ENCODE measurements at places on chromosomes 11 and 22. TPM values are rescaled to one million over a fixed set of nuclear protein-coding genes. Genes with fewer than 3 reads are reported as not detected.

- peak; percentile 23 for DNase-seq
Observed at GRCh38 chr11:26993965-26994457, at the start of gene FIBIN. Gene FIBIN (plus strand): TSS chr11:26994112. CDS start chr11:26994527, 415 bp downstream.

DNA sequence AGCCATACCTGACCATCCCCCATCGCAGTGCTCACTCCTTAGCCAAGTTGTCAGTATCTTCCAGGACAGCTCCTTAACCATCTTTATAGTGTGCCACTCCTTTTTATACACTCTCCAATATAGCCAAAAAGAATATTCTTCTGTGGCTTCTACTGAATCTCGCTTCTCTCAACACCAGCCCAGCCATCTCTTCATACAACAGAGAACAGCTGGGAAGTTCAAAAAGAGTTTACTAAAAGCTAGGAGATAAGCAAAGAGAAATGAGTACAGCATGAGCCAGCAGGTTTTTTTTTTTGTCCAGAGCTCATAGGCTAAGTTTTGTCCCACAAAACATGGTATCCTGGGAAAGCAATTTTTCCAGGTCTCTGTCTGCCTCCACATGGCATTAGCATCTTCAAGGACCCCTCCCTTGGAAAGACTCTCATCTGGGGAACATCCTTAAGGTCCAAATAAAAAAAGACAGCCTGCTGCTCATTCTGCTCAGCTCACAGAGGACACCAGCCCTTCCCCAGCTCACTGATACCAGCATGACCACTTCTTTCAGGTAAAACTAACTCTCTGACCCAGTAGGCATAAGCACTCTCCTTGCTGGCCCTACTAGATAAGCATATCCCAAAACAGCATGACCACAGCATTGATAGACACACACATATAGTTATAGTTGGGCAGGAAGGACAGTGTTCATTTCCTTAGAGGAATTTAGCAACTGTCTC is 48.8 kb upstream of the YWHAH start:
- no peak for DNase-seq

GRCh38 chr22:35995772-35996171 is 32.9 kb downstream of the RBFOX2 start:
- peak; percentile 82 for DNase-seq

DNA sequence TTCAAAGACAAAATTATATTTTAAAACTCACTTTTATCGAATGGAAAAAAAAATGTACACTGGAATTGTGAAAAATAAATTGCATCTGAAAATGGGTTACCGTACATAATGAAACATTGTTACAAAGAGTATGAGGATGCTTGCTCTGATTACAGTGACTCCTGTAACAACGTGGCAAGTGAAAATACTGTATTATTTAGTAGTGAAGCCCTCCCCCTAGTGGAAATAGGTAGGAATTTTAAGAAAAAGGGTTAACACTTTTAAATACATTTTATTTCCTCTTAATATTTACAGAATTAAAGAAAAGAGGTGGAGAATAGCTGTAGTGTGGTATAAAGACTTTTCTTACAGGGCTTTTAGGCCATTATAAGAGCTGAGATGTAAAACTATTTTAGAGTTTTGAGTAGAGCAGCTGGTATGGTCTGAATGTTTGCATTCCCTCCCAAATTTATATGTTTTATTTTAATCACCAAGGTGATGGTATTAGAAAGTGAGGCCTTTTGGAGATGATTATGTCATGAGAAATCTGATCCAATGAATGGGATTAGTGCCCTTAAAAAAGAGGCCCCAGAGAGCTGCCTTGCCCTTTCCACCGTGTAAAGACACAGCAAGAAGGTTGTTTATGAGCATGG is 25.2 kb downstream of the FAM76B start:
- no peak for DNase-seq

ADAMTS8 gene
- total RNA-seq, result 0.39 TPM
